ENCODE measurements at places on chromosomes 2 and 18.

GRCh38 chr2:201949181-201949926 lies 84.3 kb upstream of the FZD7 start:
- DNase-seq = no peak

DNA sequence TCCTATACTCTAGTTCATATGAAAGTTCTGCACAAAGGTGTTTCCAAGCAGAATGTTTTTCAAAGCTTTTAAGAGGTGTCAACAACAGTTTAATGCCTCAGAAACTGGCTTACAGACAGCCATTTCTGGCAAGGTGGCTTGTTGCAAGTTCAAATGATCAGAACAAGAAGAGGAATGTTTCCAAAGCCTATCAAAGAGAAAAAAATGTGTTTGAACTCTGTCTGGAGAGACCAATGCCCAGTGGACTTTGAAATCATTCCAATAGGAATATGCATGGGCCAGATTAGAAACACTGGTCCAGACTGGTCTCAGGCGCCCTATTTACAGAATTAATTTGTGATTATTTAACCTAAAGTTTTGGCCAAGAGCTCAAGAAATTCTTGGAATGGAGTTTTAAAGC lies 106.2 kb downstream of the CPS1 start:
- DNase-seq = no peak

DNA sequence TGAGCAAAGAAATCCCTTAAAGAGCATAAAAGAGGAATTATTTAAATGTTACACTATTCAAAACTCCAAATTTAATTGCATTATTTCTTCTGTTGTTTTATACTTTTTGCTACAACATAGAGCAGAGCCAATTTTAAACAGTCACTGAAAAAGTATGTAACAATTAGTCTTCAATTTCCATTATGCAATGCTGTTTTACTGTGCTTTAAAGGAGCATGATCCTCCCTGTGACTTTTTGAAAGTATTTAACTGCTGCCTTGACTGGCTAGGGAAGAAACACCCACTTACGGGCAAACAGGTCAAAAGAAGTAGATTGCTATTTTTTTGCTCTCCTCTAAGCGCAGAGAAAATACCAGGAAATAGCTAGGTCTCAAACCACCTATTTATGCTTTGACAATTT lies 217.4 kb upstream of the GCFC2 start:
- DNase-seq = no peak

DNA sequence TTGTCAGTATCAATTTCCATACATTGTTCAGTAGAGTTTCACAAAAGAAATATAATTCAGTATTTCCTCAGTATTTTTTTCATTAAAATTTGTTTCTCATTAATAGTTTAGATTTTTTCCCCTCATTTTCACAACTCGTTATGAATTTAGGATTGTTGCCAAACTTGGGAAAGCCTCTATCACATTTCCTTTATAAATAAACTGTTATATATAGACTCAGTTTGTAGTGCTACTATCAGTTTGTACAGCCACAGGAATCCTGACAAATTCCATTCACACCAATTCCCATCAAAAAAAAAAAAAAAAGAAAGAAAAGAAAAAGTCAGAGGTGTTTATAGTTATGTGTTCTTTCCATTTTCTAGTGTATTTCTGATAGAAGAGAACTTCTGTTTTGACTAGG lies 123.3 kb upstream of the DCC start:
- no peak for DNase-seq

GRCh38 chr2:631741-632140 lies 45.5 kb downstream of the TMEM18 start:
- DNase-seq = no peak

DNA sequence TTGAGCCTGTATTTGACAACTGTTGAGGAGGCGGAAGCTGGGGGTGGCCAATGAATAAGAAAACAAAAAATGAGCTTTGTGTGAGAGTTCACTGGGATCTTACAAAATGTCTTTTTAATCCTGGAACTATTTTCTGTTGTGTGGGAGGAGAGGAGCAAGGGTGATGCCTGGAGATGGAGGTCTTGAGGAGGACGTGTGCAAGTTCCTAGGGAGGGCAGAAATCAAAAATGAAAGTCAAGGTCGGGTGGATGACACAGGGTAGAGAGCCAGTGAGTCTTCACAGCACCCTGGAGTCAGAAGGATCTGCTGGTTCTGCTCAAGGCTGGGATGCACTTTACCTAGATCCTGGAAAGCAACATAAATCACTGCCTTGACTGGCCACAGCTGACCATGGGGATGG lies 180.3 kb upstream of the PKDCC start:
- no peak for DNase-seq

GRCh38 chr2:44572196-44572900 lies 210.6 kb downstream of the CAMKMT start:
- no peak for DNase-seq

GRCh38 chr2:182655750-182656149 lies 60.3 kb upstream of the DNAJC10 start:
- no peak for DNase-seq

DNA sequence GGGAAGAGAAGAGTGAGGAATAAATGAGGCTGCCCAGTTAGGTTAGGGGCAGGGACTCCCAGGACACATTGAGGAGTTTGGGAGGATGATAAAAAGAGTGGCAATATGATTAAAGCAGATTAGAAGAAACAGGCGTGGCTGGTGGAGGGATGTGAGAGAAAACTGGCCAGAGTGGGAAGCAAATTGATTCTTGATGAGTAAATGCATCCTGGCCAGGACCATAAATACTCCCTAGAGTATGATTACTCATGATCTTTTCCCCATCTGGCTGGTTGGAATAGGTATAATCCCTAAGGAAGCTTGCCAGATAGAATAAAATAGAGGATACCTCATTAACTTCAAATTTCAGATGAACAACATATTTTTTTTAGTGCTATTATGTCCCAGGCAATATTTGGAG lies 21.5 kb upstream of the DAW1 start:
- DNase-seq = no peak

GRCh38 chr18:54742659-54743604 lies 85.3 kb upstream of the RAB27B start:
- DNase-seq = peak; percentile 70

GRCh38 chr2:111162718-111163331 lies 42.1 kb downstream of the BCL2L11 start:
- DNase-seq = no peak

DNA sequence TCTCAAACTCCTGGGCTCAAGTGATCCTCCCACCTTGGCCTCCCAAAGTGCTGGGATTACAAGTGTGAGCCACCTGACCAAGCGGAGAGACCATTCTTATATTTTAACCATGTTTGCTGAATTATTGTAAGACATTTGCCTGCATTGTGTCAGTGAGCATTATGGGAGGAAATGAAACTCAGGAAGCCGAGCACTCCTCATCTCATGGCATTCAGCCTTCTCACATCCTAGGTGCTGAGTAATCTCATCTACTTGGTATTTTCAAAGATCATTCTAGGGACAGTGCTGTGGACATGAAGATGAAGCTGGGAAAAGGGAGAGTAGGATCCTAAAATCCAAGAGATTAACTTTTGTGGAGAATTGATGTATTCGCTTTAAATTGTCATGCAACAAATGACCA lies 66.1 kb downstream of the NAPG start:
- no peak for DNase-seq

GRCh38 chr2:127525691-127526131 lies 578 bp downstream of the IWS1 start:
- DNase-seq = peak; percentile 50

DNA sequence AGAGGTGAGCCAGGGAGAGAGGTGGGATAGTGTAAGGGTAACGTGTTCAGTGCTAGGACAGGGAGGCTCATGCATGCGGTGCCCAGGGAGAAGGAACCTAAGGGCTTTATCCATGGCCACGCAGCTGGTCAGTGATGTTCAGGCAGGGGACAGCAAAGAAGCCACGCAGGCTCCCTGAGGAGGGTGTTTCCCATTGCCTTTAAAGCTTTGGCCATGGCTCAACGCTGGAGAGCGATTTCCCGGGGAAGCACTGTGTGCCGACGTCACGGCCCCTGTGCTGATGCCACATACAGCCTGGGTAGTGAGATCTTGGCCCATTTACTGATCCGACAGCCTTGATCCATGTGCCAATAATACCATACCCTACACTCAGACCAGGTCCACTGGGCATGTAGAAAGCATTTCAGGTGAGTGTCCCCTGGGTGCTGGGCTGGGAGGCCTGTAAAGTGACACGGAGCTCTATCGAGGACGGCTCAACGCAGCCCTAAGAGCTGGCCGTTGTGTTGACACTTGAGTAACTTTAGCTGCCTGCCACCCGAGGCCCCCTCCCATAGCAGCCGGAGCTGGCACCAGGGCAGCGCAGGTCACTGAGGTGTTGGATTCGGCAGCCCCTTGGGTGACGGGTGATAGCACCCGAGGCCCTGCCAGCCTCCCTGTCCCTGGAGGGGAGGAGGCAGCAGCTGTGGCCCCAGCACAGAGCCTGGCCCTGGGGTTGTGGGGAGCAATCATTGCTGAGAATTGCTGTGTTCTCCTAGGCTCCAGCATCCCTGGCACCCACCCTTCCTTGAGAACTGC lies 41.4 kb downstream of the PDIA6 start:
- DNase-seq = no peak

DNA sequence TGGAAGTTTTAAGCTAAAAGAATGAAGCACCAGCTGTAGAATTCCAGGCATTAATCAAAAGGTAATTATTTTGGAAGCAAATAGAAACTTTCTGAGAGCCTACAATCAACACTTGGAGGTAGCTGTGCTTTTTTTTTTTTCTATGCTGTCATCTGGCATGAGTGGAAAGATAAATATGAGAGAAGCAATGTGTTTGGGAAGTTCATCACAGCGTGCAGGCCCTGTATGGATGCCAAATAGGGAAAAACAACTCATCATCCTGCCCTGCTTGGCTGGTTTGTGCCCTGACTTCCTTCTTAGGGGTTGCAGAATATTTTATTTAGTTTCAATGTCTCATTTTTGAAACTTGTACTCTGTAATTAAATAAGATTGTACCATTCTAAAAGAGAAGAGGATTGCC lies 437.4 kb downstream of the PIK3C3 start:
- no peak for DNase-seq

DNA sequence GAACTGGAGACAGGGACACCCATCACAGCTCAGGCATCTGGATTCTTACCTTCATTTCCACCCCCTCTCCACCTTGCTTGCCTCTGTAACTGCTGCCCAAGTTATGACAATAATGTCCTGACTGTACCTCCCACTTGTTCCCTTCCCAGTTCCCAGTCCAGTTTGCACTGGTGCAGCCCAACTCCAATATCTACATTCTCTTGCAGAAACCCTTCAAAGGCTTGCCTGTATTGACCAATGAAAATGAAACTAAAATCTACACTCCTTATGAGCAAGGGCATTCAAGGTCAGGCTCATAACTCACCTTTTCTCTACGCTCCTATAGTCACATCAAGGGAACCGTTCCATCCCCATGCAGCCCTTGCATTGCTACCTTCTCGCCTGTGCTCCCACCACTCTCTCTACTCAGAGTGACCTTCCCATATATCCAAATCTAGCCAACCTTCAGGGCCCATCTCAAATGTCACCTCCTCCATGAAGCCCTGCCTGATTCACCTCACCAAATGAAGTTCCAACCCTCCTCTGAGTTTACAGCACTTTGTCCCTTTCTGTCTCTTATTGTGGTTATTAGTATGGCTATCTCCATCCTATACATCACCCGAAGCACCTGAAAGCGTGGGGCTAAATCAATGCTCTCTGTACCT lies 219.0 kb downstream of the ALPK2 start:
- DNase-seq = no peak

- DNase-seq = no peak
Observed at GRCh38 chr2:22942441-22942840, 442.5 kb upstream of the KLHL29 start.

DNA sequence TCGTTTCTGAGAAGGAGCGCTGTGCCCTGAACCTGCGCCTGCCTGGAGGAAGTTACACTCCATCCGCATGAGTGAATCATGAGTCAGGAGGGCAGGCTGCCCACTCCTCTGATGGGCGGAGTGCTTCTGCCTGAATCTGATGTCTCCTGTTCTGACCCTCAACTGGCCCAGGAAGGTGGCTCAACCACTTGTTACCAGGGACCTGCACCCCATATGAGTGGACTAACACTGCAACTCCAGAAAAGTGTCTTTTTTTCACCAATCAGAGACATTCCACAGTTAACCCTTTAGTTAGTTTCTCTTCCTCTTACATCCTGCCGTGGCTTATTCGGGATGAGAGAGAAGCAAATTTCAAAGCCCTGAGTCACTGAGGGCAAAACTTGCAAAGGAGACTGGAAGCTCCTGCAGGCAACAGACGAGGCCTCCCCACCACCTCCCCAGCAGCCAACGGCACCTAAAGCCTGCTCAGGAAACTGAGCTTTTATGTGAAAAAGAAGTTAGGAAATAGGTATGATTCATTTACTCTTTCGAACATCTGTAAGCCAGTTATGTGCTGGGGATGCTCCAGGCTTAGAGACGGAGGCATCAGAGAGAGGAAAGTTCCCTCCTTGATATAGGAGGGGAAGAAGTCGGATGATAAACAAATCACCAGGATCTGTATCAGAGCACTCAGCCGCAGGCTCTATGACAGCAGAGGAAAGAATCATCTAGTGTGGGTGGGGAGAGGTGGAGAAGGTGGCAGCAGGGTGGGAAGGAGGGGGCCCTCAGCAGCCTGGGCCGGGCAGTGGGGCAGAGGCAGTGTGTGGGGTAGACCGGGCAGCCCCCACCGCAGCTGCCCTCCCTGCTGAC lies 30.9 kb downstream of the MBP start:
- no peak for DNase-seq

GRCh38 chr2:224134003-224134734 lies 95.1 kb upstream of the SERPINE2 start:
- DNase-seq = no peak

- no peak for DNase-seq
Observed at GRCh38 chr2:10523406-10524189, 75.5 kb upstream of the ODC1 start.

DNA sequence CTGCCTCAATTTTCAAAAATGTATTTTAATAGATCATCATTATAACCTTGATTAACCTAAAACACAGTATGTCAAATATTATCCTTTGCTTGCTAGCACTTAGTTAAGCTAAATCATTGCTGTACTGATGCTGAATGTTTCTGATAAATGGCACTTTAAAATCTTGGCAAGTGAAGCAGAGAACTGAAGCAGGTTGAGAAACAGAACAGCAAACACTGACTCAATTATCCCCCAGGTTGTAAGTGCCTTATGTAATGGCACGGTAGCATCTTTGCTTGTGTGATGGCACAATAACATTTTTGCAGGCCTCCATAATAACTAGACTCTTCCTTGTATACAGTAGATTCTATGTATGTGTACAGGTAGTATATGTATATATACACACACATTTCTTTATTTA lies 33.8 kb downstream of the ARHGAP15 start:
- DNase-seq = no peak

- DNase-seq = no peak
Observed at GRCh38 chr2:151799886-151800292, 28.3 kb downstream of the ARL5A start.

DNA sequence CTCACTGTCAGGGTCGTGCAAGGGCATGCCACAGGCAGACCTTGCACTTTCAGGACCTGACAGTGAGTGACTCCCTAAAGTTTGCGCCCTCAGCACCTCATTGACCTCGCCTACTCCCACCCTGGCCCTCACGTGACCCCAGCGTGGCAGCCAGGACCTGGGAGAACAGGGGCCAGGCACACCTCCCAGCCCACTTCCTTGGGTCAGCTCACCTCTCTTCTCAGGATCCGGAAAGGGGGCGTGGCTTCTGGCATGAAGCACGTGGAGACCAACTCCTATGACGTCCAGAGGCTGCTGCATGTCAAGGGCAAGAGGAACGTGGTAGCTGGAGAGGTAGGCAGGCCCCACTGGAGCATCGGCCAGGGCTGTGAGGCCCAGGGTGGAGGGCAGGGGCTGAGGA lies 8.8 kb downstream of the VIL1 start:
- no peak for DNase-seq

GRCh38 chr2:152715854-152716428 lies 1.3 kb downstream of the PRPF40A start:
- DNase-seq = no peak

Measured in right forelimb (tissue), 1 donor.